Brain (organoid and tissue), 16 donors: ENCODE measurements at places on chromosomes 3 and 15.

- DNase-seq, result no peak
Observed at GRCh38 chr3:129555616-129556357, 12.8 kb downstream of the H1-8 start.

GRCh38 chr3:51682079-51682478 lies 11.0 kb downstream of the TEX264 start:
- DNase-seq, result peak; percentile 92

DNA sequence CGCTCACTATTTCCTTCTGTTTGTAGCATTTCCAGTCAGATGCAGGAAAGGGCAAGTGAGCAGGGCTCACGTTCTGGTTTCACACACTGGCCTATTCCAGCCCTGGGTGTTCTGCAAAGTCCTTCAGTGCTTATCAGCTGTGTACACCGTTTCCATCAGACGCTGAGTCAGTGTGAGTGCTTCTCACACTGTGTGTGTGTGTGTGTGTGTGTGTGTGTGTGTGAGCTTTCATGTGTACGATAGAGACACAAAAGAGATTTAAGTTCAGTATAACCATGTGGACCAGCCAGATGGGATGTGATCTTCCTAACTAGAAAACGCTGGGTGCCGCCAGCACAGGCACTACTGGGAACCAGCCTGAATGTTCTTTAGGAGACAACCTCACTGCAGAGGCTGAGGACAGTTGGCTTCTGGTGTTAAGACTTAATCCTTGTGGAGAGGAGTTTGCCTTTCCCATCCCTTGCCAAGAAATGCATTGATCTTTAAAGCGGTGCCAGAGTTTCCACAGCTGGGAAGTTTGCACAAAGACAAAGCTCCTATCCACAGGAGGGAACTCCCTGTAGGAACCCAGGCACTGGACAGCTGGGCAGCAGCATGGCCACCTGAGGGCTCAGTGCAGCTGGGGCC lies 3.9 kb upstream of the CHSY1 start:
- peak; percentile 42 for DNase-seq

GRCh38 chr3:48614044-48614443 lies 4.6 kb upstream of the UQCRC1 start:
- no peak for DNase-seq

DNA sequence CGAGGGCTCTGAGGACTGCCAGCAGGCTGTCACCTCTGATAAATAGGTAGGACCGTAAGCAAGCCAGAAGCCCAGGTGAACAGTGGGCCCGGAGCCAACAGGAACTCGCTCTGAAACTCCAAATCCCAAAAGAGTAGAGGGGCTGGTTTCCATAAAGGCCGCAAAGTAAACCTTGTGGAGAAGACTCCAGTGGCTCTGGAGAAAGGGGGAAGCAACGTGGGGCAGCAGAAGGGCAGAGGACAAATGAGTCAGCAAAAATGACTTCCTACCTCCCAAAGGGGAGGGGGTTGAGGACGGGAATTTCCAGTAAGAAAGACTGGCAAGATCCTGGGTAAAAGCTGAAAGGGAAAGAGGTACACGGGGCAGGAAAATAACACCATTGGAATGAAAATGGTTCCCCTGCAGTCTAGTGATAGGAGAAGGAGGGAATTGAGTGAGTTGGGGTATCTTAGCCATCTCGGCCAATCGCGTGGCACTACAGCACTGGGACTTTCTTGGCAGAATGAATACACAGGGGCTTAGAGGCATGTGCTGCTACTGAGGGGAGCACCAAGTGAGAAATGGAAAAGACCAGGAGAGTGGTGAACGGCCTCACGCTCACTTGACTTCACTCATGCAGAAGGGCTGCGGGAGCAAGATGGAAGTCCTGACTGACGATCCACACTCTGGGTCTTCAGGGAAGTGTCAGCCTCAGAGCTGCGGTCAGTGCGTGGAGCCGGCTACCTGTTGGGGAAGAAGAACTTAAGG lies 33.2 kb downstream of the BMF start:
- DNase-seq, result no peak
